ENCODE measurements at places on chromosomes 16 and 17. TPM values are rescaled to one million over a fixed set of nuclear protein-coding genes. Genes with fewer than 3 reads are reported as not detected.

CCL4 gene
- 3.9 TPM for polyA plus RNA-seq

HBQ1 gene
- not detected for polyA plus RNA-seq

PLSCR3 gene
- polyA plus RNA-seq, result 26.4 TPM

DNA sequence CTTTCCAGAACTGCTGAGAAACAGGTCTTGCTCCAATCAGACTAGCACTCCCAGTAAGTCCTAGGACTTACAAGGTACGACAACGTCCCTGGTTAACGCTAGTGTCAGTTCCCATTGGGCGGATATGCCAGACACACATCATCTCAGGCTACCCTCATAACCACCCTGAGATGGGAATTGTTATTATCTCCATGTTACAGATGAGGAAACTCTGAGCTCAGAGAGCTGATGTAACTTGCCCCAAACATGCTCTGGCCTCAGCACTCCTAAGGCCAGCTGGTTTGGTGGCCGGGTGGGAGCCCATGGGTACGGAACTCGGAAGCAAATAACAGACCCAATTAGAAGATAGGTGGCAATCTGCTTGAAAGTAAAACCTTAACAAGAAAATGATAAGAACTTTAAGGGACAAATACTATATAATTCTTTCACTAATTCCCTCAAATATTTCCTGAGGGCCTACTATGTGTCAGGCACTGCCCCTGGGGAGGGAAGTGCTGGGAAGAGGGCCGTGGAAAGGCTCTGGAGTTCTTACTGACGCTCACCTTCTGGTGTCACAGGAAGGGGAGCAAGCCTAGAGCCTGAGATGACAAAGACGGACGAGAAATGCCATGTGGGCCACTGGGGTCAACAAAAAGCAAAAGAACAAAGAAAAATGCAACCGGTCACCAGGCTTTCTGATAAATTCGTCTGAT lies 6.9 kb downstream of the CREBBP start:
- no peak overlapping the region for H3K4me3 ChIP-seq
- no peaks in the 10 kb centered on the region for H3K4me1 ChIP-seq
- no peaks in the 10 kb centered on the region for H3K36me3 ChIP-seq
- H3K27me3 ChIP-seq, result no peaks in the 10 kb centered on the region
- H3K27ac ChIP-seq, result no peak overlapping the region

G6PC1 gene
- 10.5 TPM for polyA plus RNA-seq

- H3K4me1 ChIP-seq, result no peaks in the 10 kb centered on the region
- no peak overlapping the region for H3K27ac ChIP-seq
- no peaks in the 10 kb centered on the region for H3K36me3 ChIP-seq
Measured at GRCh38 chr17:7440834-7441195, 1.5 kb downstream of the FGF11 start.

All from kidney (tissue), 22 donors.